ENCODE measurements at places on chromosomes 11 and 22.

DNA sequence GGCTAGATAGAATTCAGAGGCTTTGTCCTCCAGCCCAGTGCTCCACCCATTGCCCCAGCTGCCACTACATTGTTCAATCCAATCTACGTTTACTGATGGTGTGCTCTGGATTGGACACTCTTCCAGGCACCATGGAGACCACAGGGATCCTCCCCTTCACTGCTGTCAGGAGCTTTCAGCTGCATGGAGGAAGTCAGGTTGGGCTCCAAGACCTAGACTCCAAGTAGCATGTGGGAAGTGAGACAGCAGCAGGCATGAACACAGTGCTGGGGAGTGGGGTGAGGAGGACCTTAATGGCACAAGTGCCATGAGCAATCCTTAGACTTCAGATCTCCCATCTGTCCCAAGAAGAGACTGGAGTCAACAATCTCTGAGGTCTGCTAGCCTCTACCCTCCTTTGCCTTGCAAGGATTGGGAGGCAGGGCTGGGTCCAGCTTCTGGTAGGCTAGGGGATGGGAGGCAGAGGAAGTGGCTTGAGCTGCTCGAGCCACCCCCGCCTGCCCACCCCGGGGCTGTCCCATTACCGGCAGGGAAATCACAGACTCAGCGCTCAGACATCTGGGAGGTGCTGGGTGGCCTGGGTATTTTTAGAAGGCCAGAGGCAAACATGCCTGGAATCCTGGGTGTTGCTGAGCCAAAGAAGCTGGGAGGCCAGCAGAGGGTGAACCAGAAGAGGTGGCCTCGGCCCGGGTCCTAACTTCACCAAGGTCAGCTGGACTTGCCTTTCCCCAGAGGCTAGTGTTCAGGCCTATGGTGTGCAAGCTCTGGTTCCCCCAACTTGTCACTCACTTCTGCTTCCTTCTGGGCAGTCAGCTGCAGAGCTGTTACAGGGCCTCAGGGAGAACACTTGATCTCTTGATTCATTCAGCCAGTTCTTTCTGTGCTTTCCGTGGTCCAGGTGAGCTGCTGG is 15.2 kb upstream of the FCHSD2 start:
- DNase-seq: no peak

DNA sequence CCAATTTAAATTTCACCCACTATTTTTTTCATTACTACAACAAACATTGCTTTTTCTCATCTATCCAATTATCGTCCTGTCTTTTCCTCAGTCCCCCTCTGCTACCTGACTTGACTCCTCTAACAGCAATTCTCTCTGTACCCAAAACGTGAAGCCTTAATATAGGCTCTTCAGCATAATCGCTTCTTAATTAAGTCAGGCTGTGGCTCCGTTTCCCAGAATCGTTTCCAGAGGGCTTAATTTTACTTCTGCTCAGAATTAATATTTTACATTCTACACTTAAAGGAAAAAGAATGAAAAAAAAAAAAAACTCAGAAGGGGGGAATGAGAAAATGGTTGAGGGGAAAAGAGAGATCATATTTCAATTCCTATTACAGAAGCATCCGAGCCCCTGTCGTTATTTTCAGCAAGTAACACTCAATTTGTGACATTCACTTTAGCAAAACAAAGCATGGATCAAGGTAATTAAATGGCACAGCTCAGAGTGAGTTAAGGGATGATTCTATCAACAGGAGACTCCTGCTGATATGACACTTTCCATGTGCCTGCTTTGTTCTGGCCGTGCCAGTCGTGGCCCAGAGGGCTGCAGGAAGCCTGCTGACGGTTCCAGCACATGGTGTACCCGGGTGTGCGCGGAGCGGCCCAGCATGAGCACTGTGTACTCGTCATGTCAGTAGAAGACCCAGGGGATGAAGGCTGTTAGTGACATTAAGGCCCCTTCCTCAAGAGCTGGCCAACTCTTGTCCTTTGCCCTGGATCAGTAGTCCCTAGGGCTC is 272.5 kb downstream of the NTM start:
- DNase-seq: no peak

GRCh38 chr11:126214841-126215240 is 3.3 kb downstream of the FAM118B start:
- no peak for DNase-seq

DNA sequence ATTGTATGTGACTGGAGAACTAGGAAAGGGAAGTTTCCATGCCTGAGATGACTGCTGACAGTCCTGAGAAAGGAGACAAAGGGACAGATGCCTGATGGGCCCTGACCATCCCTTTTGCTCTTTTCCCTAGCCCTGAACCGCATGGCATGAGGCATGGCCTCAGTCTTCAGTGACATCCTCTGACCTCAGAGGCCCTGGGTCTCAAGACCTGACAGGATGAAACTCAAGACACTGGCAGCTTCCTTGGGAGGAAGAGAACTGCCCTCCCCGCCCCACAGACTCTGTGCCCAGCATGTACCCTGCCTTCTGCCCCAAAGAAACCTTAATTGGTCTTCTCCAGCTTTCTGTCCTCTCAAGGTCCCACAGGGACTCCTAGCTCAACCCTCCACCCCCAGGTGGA is 444.1 kb downstream of the SOX6 start:
- DNase-seq: no peak

GRCh38 chr22:37386441-37386840 is 40.8 kb downstream of the ELFN2 start:
- DNase-seq: no peak

DNA sequence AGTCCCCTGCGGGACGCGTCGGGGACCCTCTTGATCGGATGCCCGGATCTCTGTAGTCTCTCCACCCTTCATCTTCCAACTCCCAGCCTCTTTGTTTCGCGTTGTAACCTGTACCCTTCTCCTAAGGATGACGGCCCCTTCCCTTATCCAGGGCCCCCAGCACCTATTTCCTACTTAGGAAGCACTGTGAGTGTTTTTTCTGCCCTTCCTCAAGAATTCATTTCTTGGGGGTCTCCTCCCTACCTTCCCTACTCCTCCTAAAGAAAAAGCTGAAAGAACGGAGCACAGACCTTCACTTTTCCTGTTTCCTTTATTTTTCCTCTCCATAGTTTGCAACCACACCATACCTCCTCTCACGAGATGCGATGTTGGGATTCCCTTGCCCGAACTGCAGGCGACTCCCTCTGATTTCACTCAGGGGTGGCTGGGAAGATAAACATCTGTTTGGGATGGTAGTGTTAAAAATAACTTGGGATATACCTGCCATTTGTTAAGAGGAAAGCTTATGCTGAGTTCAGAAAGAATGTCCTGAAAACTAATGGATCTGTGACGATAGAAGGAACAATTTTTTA is 593 bp downstream of the FAM118B start:
- no peak for DNase-seq

GRCh38 chr22:17281440-17281841 is 62.2 kb upstream of the ADA2 start:
- no peak for DNase-seq
